ENCODE measurements at places on chromosomes 13 and 19. TPM values are rescaled to one million over a fixed set of nuclear protein-coding genes. Genes with fewer than 3 reads are reported as not detected.

KLK12 gene
- not detected for total RNA-seq

CNN1 gene
- total RNA-seq: 0.58 TPM

LYL1 gene
- total RNA-seq: not detected

DNA sequence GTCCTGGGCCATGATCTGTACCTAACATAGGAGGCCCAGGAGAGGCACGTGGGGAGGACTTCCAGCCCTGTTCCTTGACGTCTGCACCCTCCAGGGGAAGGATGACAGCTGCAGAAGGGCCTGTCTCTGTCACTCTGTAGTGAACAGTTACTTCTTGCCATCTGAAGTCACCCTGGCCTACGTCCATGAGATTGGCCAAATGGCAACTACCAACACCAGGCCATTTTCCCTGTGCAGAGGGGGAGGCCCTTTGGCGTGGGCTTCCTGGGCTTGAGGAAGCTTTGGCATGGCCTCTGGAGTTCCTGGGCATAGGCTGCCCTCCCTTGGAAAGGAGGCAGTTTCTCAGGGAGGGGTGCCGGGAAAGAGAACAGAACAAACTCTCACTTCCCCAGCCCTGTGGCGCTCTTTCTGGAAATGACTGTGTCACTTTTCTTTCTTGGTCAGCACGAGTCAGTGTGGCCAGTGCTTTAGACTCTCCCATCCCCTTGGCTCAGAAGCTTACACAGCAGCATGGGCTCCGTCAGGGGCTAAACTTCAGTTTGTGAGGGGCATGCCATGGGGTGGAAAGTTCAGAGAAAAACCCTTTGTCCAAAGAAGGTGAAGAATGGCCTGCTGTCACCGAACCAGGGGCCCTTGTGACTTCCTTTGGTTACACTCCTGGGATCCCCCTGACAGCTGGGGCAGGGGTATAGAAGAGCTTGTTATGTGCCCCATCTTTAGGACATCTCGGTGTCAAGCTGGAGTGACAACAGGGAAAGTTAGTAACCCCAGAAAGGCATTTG is 5.3 kb downstream of the CARM1 start:
- no peak for DNase-seq

DNA sequence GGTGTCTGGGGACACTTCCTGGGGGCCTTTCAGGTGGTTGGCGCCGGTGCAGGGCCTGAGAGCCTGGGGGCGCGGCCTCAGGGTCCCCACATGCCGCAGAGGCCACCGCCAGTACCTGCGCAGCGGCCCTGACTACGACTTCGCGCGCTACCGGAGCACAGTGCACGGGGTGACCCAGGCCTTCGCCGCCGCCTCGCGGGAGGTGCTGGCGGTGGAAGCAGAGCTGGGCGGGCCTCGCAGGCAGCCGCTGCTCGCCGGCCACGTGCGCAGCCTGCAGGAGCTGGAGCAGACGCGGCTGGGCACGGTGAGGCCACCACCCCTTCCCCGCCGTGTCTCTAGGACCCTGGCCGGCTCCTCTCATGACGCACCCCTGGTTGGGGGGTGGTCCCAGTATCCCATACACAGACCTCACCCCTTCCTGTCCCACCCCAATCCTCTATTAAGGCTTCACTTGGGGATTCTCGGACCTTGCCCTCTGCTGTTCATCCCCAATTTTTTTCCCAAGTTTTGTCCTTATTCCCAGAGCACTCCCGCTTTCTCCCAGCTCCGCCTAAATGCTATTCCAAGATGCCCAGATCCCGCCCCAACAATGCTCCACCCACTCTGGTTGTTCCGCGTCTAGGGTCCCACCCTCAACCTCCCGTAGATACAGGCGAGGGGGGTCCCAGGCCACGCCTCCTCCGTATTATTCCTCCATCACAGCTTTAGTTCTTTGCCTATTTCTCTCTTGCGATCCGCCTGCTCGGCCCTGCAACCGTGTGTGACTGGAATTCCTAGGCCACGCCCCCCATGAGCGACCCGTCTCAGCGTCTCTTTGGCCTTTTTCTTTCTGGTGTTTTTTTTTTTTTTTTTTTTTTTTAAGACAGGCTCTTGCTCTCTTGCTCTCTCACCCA is 1.0 kb downstream of the REX1BD start:
- peak; percentile 51 for DNase-seq

- DNase-seq: no peak
Observed at GRCh38 chr19:33436360-33437345, 63.1 kb downstream of the CEBPG start.

DNA sequence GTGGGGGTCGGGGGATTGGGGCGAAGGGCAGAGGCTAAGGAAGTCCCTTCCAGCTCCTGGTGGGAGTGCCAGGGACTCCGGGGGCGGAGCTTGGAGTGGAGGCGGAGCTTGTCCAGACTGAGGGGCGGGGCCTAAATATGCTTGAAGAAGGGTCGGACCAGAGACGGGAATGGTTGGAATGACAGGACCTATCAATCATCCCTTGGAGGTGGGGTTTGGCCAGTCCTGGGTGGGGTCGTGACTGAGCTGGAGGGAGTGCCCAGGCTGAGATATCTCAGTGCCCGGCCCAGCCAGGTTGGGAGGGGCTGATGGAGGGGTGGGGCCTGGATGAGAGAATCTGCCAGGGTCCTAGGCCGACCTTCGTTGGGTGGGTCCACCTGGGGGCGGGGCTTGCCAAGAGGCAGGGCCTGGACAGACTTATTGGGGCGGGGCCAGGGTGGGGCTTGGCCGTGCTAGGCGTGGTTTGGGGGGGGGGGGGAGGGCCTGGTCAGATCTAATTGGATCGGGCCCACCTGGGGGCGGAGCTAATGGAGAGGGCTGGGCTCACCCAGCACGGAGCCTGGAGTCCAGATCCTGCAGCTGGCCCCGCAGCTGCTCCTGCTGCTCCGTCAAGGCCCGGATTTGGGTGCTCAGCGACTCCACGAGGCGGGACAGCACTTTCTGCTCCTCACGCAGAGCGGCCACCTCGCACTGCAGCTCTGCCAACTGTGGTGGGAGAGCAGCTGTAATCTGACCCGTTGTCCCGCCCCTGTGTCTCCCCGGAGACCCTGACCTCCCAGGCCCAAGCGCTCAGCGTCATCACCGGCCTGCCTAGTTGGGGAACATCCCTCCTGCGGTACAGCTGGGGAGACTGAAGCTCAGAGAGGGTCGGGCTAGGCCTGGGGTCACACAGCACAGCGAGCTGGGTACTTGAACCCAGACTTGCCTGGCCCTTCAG is 2.6 kb upstream of the WIZ start:
- peak; percentile 93 for DNase-seq

- peak; percentile 49 for DNase-seq
Observed at GRCh38 chr19:41531438-41532311, 44.3 kb upstream of the CEACAM21 start.

DNA sequence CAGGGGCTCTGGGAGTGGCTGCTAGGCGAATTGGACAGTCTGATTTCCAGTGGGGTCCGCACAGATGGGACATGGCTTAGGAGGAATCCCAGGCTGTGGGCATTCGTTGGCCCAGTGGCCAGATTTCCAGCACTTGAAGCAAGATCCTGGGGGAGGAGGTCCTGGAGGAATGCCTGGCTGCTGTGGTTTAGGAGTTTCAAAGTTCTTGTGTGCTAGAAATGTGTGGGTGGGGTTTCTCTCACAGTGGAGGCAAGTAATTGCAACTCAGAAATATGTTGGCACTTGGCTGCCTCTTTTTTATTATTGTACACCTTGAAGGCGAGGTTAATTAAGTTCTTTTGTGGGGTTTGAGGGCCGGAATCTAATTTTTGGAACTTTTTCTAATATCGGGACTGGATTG is 17.1 kb downstream of the IGFL3 start:
- peak; percentile 17 for DNase-seq
